ENCODE measurements at places on chromosomes 4 and X. TPM values are rescaled to one million over a fixed set of nuclear protein-coding genes. Genes with fewer than 3 reads are reported as not detected.

The DUX4 gene
- not detected for total RNA-seq

The NWD2 gene
- 0.03 TPM for total RNA-seq

The SH3RF1 gene
- total RNA-seq = 8.3 TPM

The MYL5 gene
- 3.7 TPM for total RNA-seq

The PNMA6E gene
- total RNA-seq = not detected

The MAPK10 gene
- 4.0 TPM for total RNA-seq
